SJSA1 (cell line): ENCODE measurements at places on chromosomes 6 and 20.

GRCh38 chr20:46688151-46689081, 828 bp downstream of the TP53RK start:
- no peak for DNase-seq

GRCh38 chr20:23745247-23745646, 5.5 kb downstream of the CST1 start:
- no peak for DNase-seq

DNA sequence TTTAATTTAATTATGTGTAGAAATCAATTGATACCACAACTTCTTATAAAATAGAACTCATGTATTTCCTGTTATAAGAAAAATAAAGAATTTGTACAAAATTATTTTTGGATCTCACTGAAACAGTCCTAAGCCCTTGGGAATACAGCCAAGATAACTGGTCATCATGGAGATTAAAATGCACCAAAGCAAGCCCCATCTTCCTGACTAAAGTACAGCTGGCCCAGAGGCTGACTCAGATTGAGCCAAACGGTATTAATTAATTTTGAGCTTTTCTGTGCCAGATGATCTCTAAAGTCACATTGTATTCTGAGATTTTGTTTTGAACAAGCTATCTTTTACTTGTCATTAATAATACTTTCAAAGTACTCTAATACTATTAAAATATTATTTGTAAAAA, 978.5 kb downstream of the TBC1D32 start:
- DNase-seq: no peak

- DNase-seq: no peak
These were observed 162.2 kb downstream of the NKAIN2 start for GRCh38 chr6:123965894-123966293.

DNA sequence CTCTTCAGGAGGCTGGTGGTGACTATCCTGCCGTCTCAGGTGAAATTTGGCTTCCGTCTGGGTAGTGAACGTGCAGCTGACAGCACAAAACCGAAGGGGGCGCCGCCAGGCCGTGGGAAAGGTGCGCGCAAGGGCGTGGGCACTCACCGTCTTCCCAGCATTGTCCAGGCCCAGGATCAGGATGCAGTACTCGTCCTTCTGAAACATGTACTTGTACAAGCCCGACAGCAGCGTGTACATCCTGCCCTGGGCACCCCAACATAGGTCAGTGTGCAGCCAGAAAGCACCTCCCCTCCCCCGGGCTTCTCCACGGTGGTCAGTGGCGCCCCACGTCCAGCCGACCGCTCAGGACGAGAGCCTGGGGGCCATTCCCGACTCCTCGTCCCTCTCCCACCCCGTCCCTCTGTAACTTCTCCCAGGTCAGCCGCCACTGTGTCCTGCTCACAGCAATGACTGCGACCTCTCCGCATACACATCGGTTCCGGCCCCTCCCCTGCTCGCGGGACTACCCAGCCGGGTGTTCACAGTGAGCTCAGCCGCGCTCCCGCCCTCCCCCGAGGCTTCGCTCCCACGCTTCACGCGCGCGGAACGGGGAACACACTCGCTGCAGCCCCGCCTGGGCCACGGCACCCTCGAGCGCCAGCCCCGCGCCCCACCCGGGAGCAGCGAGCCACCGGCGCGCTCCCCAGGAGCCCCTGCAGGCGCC, 771 bp downstream of the ARFRP1 start:
- DNase-seq: no peak

DNA sequence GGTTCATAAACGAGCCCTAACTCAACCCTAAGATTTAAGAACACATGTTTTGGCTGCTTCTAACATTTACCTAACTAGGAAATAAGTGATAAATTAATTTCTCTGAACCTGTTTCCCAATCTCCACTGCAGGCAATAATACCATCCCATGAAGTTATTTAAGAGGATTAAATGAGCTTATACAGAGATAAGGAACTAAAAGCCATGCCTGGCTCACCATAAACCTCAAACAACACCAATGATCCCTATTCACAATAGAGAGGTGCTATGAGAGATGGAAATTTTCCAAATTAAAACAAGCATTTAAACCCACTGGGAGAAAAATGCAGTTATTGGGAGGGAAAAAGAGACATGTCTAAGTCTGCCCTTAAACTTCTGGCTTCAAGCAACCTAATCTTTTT, 33.9 kb upstream of the KLHL31 start:
- DNase-seq: no peak

DNA sequence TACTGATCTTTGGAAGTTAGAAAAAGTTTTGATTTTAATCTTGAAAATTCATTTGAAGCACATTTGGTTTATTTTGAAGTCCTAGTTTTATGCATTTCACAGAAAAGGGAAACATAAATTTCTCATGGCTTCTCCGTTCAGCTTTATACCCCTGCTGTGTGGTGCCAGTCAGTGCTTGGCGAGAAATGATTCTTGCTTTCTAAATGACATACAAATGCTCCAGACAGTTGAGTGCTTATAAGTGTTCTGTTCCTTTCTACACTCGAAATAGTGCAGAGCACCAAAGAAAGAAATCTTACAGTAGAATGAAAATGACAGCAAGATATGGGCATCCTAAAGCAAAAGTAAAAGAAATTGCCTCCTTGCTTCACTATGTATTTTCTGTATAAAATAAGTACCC, 9.0 kb upstream of the ZNF292 start:
- DNase-seq: no peak

GRCh38 chr20:59770270-59770669, 163.2 kb downstream of the SYCP2 start:
- DNase-seq: no peak

DNA sequence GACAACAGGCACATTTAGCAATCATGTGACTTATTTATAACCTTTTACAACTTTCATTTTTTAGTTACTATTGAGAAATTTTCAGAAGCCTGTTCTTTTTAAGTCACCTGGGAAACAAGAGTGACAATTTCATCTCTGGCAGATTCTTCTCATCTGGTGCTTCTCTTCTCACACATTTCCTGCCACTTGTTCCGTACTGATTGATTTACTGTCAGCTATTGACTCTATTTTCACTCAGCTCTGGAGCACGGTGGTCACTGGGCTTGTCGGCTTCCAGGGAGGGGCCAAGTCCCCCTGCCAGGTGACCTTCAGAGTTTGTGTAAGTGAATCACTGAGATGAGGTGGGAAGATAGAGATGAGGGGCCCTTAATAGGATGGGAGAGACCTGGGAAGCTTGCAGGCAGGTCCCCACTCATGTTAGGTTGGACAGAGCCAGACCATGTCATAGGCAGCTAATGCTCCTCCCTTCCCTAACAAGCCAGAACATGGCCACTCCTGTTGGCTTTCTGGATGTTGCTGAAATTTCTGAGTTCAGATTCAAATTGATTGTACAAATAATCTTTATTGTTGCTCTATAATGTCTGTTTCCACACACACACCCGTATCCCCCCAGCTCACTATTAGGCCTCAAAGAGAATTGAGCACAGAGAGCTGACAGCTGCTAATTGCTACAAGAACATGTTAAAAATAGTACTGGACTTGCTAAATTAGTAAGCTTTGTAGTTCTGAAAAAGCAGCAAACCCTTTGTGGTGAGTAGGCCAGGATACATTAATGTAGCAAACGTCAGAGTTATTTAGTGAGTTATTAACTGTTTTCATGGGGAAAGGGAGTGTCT, 13.3 kb downstream of the DUSP22 start:
- no peak for DNase-seq

- DNase-seq: no peak
These were observed 137.5 kb upstream of the AGPAT4 start for GRCh38 chr6:161411265-161411944.

DNA sequence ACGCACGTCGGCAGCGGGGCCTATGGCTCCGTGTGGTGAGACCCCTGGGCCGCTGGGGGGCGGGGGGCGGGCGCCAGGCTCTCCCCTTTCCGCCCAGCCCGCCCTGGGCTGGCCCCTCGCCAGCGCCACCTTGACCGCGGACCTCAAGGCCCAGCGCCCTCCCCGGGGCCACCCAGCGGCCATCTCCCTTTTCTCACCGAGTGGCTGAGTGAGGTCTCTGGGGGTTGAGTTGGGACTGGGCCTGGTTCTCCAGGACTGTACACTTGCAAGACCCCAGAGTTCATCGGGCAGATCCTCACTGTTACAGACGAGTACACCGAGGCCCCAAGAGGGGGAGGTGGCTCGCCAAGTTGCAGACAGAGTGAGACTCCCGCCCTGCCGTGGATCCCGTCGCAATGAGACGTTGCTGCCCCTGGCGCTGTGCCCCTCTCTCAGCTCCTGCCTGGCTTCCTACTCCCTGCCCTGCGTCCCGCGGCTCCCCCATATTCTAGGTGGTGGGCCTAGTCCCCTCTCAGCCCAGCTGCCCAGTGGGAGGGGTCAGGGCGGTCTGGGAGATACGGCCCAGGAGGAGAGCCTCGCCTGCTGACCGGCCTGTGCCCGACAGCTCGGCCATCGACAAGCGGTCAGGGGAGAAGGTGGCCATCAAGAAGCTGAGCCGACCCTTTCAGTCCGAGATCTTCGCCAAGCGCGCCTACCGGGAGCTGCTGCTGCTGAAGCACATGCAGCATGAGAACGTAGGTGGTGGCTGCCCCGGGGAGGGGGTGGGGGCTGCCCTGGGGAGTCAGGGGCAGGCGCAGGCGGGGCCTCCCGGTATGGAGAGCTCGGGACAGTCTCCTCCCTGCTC, 576 bp downstream of the MAPK13 start:
- DNase-seq: no peak

DNA sequence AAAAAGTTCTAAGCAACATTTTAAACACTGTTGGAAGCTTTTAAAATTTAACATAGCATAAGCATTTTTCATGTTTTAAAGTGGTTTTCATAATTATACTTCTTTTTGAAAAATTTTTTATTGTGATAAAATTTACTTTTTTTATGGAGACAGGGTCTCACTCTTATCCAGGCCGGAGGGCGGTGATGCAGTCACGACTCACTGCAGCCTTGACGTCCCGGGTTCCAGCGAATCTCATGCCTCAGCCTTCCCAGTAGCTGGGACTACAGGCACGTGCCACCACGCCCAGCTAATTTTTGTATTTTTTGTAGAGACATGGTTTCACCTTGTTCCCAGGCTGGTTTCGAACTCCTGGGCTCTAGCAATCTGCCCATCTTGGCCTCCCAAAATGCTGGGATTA, 46.1 kb upstream of the TULP4 start:
- no peak for DNase-seq

- DNase-seq: no peak
These were observed 49.2 kb downstream of the RARS2 start for GRCh38 chr6:87540539-87540938.

- DNase-seq: no peak
These were observed 41.3 kb downstream of the NTSR1 start for GRCh38 chr20:62749851-62750445.

GRCh38 chr6:76264468-76264867, 192.0 kb upstream of the IMPG1 start:
- no peak for DNase-seq

DNA sequence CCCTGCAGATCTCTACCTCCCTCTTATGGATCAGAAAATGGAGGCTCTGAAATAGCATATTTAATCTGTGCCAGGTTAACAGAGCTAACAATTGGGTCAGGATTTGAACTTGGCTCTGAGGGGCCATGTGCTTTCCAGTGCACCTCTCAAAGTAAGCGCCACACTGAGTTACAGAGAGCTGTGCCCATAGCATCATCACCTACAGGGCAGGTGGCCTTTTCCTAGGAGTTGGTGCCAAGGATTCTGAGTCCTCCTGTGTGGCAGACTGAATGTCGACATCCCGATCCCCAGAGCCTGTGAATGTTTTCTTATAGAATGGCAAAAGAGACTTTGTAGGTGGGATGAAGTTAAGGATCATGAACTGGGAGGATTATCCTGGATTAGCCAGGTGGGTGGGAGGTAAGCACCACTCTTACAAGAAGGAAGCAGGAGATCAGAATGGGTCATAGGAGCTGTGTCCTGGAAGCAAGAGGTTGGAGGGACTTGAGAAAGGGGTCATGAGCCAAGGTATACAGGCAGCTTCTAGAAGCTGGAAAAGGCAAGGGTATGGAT, 68.0 kb upstream of the TBC1D7 start:
- DNase-seq: no peak

- peak; percentile 86 for DNase-seq
These were observed 124.9 kb downstream of the TIAM2 start for GRCh38 chr6:155120034-155120433.

GRCh38 chr6:13004601-13005000, 288.0 kb downstream of the PHACTR1 start:
- no peak for DNase-seq

GRCh38 chr6:156782691-156783320, 5.6 kb downstream of the ARID1B start:
- no peak for DNase-seq

DNA sequence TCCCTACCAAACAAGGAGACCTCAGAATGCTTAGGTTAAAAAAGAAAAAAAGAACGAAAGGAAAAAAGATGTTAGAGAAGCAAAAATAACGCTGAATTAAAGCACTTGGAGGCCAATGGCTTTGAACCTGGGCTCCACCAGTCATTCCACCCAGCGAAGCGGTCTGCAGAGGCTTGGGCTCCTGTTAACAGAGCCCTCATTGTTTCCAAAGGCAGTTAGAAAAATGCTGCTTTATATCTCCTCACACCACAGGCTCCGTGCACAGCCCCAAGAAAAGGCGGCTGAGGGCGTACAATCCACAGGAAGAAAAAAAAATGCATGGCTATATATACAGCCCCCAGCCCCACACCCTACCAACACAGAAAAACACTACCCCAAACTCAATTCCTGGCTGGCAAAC, 255.9 kb downstream of the FOXC1 start:
- DNase-seq: no peak
